ENCODE measurements at places on chromosomes 2 and 18.

DNA sequence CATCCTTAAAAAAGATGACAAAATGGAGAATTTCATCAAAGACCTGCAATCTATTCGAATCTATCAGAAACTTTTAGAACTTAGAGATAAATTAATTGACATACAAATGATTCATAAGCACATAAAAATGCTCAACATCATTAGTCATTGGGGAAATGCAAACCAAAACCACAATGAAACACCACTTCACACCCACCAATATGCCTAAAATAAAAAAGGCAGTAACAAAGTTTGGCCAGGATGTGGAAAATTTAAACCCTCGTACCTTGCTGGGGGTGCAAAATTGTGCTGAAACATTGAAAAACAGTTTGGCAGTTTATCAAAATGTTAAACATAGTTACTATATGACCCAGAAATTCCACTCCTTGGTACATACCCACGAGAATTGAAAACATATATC lies 11.5 kb upstream of the EIF2AK3 start:
- no peak for DNase-seq

GRCh38 chr2:10165861-10166675 lies 43.5 kb downstream of the RRM2 start:
- no peak for DNase-seq

DNA sequence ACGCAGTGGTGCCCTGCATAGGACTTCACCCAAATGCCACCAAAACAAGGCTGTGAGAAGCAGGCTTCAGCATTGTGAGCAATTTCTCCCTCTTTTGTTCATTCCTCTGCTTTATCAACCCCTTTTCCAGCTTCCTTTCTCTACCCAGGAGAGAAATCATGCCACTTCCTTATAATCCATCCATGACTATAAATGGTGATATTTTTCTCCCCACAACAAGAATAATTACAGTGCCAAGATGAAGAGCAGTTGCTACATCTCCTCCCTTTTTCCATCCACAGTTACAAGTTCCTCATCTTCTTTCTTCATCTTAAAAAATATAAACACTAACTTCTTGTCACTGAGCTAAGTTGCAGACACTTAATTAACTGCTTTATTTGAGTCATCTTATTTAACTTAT lies 167.2 kb downstream of the ANTXR1 start:
- DNase-seq = no peak

- no peak for DNase-seq
These were observed 1068.8 kb downstream of the LRP1B start for GRCh38 chr2:141062031-141062430.

DNA sequence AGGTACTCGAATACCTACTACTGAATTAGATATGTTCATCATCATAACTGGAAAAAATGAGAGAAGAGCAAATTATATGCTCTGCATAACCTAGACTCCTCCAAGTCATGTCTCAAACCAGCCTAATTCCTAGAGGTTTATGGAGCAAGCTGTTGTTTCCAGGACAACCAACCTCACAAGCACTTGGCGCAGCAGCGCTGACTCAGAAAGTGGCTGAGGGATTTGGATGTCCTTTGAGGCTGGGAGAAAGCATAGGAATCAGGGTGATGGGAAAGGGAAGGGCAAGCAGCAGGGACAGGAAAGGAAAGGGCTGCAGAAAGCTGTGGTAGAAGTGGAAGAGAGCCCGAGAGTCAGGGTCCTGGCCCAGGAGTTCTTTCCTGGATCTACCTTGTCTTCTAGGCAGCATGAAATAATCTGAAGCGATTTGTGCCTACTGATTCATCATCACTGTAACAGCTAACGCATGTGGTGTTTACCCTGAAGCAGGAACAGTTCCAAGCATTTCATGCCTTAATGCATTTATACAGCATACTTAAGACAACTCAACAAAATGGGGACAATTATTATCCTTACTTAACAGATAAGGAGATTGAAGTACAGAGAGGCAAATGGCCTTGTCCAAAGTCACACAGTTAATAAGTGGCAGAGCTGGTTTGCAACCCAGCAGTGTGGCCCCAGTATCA lies 3.7 kb downstream of the PLEK start:
- peak; percentile 9 for DNase-seq

- DNase-seq = no peak
These were observed 259.6 kb downstream of the SS18 start for GRCh38 chr18:25830787-25831186.

DNA sequence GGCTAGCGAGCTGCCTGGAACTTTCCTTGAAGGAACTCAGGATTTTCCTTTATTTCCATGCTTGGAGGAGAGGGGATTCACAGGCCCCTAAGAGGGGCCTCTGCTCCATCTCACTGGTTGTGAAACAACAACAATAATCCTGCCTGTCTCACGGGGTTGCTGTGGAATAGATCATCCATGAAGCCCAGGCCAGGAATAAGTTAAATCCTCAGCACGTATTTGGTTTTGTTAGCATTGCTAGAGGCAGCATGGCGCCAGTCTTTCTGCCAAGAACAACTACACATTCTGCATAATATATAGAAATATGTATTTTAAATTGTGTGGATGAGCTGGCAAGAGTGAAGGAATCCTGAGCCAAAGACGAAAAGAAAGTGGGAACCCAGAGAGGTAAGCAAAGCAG lies 80.8 kb upstream of the L3MBTL4 start:
- no peak for DNase-seq

- no peak for DNase-seq
These were observed 435.6 kb upstream of the HS6ST1 start for GRCh38 chr2:128754246-128754724.

GRCh38 chr2:42167458-42167857 lies 1.7 kb upstream of the EML4 start:
- DNase-seq = no peak

DNA sequence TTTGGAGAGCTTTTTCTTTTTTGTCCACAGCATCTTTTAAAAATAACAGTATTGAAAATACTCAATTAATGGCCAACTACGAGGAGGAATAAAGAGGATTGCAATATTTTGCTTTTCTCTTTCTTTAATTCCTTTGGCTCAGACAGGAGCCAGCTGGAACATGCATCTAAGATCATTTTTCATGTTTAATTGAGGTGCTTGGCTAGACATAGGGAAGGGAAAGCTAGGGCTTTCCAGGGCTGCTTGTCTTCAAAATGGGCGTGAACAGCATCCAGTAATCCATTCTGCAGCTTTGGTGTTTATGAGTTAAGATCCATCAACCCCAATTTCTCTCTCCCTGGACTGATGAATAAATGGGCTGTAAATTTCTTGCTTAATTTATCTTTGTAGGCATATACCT lies 323.0 kb downstream of the PTPRM start:
- DNase-seq = no peak

DNA sequence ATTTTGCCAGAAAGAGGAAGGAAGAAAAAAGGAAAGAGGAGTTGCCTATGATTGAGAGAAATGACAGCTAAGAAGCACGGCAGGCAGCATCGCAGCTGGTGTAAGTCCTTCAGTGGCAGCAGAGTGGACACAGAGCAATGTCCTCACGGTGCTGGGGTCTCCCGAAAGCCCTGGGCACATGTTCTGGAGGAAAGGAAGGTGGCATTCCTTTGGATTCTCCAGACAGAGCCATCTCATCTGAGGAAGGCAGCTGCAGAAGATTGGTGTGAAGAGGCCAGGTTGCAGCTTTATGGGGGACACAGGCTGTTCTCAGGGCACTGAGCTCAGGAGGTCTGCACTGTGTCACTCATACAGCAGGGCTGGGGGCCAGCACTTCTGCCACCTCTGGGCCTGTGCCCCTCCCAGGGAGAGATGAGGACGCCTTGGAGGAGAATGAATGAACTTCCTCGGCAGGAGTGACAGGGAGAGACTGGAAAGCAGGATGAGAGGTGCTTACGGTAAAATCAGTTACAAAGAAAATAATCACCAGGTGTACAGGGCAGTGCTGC lies 252.0 kb upstream of the MYT1L start:
- no peak for DNase-seq

GRCh38 chr2:220736778-220737177 lies 835.3 kb downstream of the EPHA4 start:
- DNase-seq = no peak

DNA sequence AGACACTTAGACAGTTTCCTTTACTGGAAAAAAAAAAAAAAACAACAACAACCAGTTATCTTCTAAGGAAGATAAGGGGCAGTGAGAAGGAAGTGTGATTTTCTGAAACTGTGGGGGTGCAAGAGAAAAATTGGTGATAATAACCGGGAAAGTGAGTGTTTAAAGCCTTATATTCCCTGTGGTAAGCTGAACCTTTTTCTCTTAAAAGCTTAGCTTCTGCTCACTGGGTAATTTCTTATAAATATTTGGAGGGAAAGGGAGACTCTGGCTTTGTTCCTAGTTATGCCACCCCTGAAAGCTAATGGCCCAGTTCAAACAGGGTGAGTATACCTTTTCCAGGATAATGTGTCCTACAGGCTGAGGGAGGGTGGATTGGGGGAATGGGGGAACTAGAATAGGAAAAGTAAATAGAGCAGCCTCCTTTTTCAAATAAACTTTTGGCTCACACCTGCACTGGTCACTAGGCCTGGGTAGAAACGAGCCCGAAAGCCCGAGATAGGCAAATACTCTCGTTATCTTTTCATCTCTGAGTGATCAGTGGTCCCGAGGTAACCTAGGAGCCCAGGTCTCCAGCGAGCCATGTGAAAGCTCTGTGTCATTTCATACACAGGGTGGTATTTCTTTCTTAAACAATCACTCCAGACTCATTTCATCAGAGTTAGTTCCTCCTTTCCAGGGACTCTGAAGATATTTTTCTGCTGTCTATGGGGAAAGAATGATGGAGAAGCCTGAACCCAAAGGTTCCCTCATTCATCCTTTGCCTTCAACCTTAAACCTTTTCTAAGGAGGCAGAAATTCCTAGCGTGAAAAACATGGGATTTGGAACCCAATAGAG lies 15.5 kb upstream of the SRBD1 start:
- DNase-seq = no peak

Measured in retina (tissue), 1 donor.